ENCODE measurements at places on chromosomes 12 and 14.

DNA sequence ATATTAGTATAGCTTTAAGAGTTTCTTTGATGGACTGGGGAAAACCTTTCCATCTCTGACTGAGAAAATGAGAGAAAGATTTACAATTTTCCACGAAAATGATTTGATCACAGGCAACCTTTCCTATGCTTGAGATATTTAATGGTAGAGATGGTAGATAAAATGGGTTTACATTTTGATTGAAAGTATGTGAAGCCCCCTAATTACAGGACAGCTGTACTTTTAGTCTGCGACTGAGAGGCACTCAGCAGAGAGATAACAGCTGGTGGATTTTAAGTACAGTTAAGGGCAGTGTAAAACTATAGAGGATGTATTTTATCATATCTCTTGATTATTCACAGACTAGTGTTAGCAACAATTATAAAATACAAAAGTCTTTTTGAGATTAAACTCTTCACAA, 40.7 kb downstream of the C12orf50 start:
- no peak for DNase-seq

- no peak for DNase-seq
These were observed 134.5 kb downstream of the SLC38A1 start for GRCh38 chr12:46134205-46134811.

- DNase-seq = no peak
These were observed 185.3 kb upstream of the CCDC196 start for GRCh38 chr14:66300886-66301285.

GRCh38 chr12:50523772-50524171, 19.0 kb downstream of the DIP2B start:
- DNase-seq = no peak

- DNase-seq = no peak
These were observed 36.3 kb upstream of the RCOR1 start for GRCh38 chr14:102556098-102556677.

DNA sequence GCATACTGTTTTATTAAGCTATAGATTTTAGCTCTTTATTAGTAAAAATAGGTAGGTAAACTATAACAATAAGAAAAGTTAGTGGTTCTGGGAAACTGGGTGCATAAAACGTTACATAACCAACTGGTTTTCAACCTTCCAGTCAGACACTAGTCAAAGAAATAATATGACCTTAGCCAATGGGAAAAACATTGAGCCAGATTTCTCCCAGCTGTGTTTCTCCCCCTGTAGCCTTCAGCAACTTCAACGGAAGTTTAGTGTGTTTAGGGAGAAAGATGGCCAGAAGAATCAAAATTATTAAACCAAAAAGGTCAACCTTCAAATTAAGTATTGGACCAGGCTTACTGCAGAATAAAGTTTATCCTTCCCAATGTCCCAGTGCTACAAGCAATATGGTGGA, 283.5 kb upstream of the DIO2 start:
- no peak for DNase-seq

DNA sequence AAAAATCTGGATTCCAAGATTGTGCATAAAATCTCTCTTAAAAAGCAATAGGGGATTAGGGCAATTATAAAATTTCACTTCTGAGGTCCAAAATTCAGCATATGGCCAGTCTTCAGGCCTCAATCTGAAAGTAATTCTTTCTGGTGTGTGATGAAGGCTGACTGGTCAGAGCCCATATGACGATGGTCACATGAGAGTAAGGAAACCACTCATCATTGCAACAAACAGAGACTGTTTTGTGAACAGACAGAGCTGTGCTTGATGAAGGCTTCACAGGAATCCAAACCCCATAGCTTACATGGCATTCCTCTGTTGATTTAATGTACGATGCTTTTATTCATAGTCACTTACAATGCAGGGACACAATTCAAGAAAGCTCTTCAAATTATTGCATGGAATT, 238.1 kb downstream of the APAF1 start:
- no peak for DNase-seq

GRCh38 chr14:105389976-105390848, 8.1 kb upstream of the TEX22 start:
- DNase-seq = no peak

DNA sequence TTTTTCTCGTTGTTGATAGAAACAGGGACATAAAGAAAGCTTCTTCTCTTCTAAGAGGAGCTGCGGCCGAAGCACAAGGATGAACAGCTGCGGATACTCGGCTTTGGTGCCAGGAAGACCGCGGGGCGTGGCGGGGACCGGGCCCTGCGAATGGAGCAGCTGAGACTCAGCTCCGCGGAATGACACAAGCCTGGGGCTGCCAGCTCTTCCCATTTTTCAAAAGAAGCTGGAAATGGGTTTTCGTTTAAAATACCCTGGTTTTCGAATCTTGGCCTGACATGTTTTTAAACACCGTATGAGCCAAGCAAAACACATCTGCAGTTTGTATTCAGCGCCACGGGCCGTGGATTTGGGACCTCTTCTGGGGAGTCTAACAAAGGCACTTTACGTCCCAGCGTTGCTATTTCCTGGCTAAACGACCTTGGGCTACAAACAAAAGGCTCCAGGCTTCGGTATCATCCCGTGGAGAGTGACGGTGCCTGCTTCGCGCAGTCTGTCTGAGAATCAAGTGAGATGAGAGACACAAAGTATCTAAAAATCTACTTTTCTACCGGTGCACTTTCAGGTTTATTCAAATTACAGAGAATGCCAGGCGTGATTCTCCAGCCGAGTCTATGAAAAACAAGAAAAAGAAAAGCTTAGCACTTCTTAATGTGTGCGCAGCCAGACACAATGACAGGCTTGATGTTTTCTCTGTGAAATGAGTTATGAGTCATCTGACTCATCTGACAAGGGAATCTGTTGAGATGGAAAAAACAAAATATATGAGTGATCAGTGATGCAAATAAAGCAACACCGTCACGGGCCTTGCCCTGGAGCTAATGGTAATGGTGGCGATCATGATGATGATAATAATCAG, 114.0 kb upstream of the TMEM132D start:
- DNase-seq = no peak

DNA sequence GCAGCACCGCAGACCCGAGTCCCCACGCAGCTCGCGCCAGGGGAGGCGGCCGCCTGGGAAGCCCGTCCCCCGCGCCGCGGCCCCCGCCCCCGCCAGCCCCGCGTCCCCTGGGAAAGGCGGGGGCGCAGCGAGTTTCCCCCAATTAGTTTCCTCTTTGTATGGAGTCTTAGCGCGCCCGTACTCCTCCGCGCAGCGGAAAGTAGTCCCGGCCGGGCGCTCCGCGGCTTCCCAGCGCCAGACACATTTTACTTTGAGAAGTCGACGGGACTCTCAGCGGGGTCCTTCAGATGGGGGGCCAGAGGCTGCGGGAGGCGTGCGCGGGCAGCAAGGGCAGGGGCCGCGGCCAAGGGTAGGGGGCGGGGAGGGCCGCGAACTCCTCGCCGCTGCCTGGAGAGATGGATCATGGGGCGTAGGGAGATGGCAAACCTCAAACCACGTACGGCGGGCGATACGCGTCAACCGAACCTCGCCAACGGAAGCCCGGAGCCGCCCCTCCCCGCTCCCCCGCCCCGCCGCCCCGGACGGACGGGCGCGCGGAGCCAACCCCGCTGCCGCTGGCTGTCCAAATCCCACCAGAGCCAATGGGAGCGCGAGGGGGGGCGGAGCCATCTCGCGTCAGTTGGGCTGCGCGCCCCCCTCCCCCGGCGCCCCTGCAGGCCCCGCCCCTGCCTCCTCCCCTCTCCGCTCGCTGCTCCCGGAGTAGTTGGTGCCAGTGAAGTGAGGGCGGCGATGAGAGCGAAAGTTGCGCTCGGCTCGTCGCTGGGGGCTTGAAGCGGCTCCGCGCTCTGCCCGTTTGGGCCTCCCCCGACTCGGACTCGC, at the start of gene RCOR1:
TSS of gene RCOR1 (plus strand) at position 706 of the 819 bp plus-strand sequence. CDS start 238 bp downstream, outside the sequence.
- peak; percentile 98 for DNase-seq

DNA sequence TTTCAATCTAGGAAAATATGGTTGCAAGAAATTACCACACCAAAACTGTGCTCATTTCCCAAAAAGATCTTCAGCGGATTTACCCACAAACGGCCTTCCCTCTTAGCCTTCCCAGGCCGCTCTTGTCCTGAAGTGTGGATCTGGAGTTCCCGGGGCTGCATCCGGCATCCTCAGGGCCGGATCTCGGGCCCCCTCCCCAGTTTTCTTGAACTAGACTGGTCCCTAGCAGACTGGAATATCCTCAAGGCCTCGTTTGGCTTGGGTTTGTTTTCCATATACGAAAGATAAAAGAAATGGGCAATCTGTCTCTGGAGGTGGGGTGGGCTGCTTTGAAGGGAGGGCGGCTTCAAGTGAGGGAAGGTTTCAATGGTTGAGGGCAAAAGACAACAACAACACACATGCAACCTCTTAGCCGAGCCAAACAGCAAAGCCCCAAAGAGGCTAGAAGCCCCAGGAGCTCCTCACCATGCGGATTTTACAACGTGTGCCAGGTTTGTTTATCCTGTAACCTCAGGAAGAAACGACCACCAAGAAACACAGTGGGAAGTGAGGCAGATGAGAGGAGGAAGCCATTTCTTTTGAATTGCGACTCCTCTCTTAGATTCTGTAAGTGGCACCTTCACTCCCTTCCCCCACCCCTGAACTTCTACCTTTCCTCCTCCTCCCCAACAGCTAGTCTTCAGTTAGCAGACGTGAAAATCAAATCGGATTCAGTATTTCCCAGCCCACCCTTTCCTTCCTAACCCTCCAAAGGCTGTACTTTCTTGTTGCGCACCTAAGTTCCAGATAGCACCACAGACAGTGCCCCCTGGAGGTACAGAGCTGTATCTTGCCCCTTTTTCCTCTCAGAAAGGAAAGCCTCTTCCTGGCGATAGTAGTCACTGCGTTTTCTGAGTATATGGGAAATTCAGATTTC, 2.6 kb downstream of the MYF6 start:
- DNase-seq = no peak

DNA sequence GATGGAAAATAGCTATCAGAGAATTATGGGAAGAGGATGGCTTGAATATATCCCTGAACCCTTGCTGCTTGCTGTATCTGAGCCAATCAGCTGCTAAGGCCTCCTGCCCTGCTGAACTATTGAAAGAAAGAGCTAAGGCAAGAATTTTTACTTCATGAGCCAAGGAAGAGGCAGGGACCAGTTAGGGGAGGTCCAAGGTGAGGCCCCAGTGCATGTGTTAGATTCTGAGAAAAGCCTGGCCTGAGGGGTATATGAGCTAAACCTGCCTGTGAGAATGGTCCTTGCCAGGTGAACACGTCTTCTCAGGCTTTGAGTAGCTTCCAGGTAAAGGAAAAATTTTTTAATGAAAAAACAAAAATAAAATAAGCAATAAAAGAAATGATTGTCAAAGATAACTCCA, 218.0 kb downstream of the SYT1 start:
- no peak for DNase-seq

DNA sequence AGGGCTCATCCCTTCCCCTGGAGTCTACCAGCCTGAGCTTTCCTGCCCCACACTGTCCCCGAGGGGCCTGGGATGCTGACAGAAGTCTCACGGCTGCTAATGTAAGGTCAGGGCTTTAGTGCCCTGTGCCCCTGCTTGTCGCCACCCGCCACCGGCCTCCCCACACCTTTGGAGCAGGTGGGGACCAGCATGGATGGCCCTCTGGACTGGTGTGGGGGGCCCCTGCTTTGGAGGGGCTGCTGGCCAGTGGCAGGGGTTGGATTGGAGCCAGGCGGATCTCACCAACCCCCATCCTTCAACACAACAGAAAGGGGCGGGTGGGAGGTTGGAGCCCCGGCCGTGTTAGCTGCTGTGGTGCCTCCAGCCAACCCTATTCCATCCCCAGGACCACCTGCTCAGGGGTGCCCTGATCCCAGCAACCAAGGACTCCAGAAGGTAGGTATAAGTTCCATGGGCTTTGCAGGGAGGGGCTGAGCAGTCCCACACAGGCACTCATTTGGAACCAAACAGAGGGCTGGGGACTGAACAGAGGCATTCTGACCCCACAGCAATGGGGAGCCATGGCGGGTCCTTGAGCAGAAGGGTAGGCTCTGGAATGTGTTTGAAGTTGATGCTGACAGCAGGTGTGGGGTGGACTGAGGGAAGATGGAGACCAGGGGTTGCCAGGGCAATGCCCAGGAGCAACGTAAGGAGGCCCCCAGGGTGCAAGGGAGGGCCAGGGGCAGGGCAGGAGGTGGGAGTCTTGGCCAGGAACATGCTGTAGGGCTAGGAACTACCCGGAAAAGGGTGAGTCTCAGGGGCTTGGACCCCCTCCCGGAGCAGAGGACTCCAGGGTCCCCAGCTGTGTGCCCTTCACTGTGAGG, 145.1 kb upstream of the C14orf180 start:
- no peak for DNase-seq

- DNase-seq = no peak
These were observed 67.1 kb downstream of the PRORP start for GRCh38 chr14:35189422-35189821.

DNA sequence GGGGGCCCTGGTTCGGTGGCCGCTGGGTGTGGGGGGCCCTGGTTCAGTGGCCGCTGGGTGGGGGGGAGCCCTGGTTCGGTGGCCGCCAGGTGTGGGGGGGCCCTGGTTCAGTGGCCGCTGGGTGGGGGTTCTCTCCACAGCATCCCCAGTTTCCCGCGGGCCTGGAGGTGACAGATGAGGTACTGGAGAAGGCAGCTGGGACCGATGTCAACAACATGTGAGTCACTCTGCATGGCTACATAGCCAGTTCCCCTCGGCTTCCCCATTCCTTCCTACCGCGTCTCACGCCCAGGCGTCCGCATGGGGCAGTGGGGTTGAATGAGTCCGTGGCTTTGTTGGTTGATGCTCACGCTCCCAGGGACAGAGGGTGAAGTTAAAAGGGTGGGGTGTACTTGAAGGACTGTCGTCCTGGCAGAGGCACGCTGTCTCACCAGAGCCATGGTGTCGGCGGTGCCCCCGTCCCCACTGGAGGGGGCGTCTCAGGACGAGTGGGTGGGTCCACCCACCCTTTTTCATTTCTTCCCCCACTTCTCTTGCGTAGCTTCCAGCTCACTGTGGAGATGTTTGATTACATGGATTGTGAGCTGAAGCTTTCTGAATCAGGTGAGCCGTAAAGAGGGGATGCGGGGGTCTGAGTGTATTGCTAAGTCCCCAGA, 15.6 kb downstream of the HIP1R start:
- DNase-seq = no peak

- peak; percentile 53 for DNase-seq
These were observed 11.1 kb upstream of the NINJ2 start for GRCh38 chr12:674272-674781.

DNA sequence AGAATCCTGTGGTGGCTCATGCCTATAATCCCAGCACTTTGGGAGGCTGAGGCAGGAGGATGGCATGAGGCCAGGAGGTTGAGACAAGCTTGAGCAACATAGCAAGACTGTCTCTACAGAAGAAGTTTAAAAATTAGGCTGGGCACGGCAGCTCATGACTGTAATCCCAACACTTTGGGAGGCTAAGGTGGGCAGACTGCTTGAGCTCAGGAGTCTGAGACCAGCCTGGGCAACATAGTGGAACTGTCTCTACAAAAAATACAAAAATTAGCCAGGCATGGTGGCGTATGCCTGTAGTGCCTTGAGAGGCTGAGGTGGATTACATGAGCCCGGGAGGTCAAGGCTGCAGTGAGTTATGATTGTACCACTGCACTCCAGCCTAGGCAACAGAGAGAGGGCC, 998 bp upstream of the CYP27B1 start:
- no peak for DNase-seq

DNA sequence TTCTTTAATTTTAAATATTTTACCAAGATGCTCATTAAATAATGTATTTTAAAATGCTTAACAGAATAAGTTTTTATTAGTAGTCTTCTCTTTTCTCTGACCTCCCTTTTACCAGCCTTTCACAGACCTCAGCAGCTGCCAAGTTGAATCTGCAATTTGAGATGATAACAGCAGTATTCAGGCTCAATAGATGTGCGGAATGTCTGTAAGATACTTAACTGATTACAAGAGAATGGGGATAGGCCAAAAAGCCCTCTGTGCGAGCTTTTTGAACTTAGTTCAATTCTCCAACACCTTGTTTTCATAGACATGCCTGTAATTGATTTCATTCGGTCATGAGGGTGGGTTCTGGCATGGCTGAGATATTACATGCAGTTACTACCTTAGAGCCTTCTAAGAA, 277.2 kb downstream of the TMTC2 start:
- DNase-seq = no peak

Data from activated gamma-delta T cell treated with Interleukin-2 at 50 U/mL for 16 hours (primary cell).